ENCODE measurements at places on chromosomes 6 and 20.

- DNase-seq, result no peak
Observed at GRCh38 chr20:14717134-14717999, 380.0 kb upstream of the FLRT3 start.

- no peak for DNase-seq
Observed at GRCh38 chr6:163159689-163160088, 254.8 kb upstream of the QKI start.

- DNase-seq, result no peak
Observed at GRCh38 chr20:62195075-62195405, 12.2 kb downstream of the MTG2 start.

DNA sequence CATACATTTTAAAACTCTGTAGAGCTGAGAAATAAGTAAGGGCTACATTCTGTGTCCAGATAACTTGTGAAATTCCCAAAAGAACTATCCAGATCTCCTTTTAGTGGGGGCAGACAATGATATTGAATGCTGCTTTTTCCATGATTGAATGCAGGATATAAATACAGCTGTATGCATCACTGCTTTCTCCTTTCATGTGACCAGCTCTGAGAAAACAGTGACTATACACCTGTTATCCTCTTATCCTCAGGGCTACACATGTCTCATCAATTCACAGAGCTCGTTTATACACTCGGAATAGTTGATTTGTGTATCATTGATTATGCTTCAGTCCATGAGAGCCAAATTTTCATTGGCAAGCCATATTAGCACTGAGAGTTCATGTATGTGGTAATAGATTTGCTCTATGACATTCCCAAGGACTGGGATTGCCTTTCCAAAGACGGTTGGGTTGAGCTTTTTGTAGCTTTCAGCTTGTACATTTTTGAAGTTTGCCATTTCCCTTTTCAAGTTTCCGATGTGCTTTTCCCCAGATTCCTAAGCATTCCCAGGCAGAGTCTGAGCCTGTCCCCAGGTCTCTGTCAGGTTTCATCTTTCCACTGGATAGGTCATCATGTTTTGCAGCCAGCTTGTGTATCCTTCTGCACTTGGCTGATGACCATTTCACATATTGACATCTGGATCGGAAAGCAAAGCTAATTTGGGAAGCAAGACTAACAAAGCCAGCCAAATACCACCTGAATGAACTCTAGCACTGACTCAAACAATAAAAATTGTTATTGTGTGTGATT lies 97.7 kb downstream of the RFX6 start:
- no peak for DNase-seq

DNA sequence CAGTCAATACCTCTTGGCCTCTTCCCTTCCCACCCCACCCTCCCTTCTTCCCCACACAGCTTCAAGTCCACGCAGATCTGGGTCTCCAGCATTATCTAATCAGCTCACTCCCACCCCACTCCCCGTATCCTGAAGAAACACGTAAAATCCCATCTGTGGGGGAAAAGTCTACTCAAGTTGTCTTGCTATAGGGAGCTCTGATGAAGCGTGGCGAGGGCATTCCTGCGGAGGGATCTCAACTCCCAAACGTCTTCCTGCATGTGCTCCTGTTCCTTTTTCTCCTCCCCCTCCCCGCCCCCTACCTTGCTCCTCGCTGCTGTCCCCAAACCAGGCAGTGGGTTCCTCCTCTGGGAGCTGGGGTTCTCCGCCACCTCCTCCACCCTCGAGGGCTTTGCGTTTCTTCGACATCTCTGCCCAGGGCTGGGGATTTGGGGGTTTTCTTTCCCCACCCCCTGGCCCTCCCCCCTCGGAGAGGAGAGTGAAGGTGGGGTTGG lies 181.8 kb downstream of the TBXT start:
- no peak for DNase-seq

DNA sequence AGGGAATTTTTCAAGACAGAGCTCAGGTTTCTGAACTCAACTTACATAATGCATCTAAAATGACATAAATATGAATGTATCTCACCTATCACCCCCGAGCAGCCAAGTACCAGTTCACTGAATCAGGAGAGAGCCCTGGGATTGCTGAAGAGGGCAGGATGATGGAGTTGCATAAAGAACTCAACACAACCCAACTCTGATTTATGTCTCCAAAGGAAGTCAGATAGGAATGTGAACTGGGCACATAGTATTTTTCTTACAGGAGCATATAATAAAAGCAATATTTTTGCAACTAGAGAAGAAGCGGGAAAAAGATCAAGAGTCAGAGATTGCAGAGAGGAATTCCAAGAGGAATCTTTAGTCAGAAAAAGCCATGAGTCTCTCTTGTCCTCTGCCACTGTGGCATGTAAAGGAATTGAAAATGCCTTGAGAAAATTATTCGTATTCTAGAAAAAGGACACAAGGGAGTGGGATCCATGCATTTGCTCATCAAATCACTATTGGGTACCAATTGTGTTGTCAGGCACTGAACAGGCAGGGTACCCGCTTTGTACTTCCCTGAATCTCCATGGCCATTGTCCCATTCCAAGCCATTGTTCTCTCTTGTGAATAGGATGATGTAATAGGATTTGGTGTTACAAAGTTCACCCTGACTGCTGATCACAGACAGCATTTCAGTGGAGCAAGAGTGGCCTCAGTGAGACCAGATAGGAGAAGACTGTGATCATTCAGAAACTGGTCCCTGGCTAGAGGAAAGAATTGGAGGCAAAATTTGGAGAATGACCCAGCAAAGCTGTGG lies 16.3 kb downstream of the RIN2 start:
- no peak for DNase-seq

DNA sequence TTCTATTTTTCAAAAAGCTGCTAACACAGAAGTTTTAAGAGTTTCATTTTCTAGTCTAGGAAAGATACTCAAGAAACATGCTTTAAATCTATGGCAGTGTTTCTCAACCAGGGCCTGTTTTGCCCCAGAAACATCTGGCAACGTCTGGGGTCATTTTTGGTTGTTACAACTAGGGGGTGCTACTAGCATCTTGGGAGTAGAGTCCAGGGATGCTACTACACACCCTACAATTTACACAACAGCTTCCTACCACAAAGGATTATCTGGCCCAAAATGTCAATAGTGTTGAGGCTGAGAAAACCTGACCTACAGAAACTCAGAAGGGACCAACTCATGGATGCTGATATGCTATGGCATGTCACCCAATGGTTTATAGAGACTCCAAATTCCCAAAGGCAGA lies 24.4 kb downstream of the SERAC1 start:
- no peak for DNase-seq

GRCh38 chr20:33963751-33964150 lies 30.0 kb upstream of the RALY start:
- no peak for DNase-seq

DNA sequence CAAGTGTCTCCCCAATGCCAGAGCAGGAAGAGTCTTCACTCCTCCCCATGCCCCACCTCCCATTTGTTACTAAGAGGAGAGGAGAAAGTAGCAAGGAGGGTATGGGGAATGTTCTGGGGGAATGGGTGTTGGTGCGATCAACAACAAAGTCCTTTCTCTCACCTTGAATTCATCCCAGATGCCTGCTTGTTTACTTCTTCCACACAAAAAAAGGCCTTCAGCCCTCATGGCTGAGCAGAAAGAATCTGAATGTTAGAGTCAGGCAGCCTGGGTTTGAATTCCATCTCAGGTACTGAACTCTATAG lies 9.9 kb downstream of the MOG start:
- no peak for DNase-seq

DNA sequence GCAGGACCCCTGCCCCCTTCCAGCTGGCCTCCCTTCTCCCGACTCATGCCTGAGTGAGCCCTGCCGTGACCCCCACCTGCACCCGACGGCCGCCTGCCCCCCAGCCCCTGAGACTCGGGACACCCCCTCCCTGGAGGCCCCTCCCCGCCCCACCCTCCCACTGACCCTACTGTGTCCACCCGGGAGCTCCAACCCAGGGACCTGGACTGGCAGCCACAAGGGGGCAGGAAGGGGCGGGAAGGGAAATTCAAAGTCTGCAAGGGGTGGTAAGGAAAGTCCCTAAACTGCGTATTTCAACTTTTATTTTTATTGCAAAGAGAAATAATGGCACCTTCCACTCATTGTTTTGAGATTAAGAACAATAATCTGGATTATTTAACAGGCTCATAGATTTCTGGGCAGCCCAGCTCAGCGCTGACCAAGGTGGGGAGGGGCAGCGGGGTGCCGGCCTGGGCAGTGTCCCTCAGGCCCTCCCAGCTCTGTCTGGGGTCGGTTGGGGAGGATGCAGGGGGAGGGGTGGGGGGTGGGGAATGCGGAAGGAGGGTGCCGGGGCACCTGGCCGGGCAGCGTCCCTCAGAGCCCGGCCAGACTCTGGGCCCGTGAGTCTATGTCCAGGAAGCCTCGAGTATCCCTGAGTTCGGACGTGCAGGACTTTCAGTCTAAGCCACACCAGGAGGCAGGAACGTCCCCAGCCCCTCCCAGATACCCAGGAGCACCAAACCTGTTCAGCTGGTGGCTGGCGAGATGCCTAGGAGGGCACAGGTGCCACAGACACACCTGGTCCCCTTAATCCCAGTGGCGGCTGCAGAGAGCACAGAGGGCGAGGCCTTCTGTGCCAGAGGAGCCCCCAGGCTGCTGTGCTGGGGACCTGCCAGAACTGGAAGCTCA lies 1.3 kb upstream of the PTK6 start:
- DNase-seq, result no peak

DNA sequence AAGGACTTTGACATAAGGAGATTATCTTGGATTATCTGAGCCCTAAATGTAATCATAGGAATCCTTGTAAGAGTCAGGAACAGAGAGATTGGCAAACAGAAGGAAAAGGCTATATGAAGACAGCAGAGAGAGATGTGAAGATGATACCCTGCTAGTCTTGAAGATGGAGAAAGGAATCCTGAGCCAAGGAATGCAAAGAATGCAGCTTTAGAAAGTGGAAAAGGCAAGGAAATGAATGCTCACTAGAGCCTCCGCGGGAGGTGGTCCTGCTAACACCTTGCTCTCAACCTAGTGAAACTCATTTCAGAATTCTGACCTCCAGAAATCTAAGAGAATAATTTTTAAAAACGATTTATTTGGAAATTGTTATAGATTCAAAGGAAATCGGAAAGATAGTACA lies 117.1 kb downstream of the TBXT start:
- DNase-seq, result no peak

GRCh38 chr6:121405306-121405705 lies 30.1 kb upstream of the GJA1 start:
- DNase-seq, result no peak

DNA sequence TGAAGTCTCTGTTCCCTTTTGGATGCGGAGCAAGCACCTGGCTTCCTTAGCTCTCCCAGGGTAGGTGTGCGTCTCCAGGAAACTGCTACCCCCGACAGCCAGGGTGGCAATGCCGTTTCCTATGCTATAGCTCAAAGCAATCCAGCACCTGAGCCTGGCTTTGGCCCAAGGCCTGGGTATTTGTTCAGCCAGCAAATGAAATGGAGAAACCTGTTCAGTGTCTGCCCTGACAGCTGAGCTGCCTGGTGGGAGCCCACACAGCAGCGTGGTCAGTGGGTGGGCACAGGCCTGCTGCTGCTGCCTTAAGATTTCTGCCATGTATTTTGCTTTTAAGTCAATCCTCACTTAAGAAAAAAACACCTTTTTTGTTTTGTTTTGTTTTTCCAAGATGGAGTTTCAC lies 13.7 kb downstream of the SPATA2 start:
- no peak for DNase-seq

- DNase-seq, result no peak
Observed at GRCh38 chr6:77740380-77740779, 87.5 kb downstream of the MEI4 start.

DNA sequence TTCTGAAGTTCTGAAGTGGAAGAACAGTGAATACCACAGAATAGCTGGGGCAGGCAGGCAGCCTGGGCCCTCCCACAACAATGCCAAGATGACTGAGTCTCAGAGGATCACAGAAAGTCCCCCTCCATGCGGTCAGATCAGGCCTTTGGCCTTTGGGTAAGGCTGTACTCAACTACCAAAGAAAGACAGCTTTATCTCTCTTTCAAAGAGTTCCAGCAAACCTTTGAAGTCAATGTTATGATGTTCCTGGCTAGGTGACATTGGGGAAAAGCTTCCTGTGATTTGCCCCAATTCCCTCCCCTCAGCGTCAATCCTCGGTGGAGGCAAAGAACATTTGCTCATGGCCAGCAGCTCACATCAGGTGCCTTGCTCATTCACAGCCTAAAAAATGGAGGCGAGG lies 10.7 kb upstream of the FBXO9 start:
- DNase-seq, result no peak

GRCh38 chr20:54995011-54995410 lies 519.6 kb downstream of the DOK5 start:
- no peak for DNase-seq

GRCh38 chr6:79455446-79455845 lies 81.8 kb downstream of the LCA5 start:
- no peak for DNase-seq

DNA sequence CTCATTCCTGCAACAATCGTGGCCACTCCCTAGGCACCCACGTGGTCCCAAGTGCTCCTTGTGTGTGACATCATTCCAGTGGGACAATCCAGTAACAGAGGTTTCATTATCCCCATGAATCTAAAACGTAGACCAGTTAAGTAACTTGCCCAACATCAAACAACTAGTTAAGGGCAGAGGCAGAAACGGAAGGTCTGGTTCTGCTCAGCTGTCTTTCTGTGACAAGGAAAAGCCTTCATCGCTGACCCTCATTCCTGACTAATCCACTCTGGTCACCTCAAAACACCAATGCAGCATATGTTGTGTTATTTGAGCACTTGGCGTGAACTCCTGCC lies 261.4 kb upstream of the JARID2 start:
- no peak for DNase-seq

DNA sequence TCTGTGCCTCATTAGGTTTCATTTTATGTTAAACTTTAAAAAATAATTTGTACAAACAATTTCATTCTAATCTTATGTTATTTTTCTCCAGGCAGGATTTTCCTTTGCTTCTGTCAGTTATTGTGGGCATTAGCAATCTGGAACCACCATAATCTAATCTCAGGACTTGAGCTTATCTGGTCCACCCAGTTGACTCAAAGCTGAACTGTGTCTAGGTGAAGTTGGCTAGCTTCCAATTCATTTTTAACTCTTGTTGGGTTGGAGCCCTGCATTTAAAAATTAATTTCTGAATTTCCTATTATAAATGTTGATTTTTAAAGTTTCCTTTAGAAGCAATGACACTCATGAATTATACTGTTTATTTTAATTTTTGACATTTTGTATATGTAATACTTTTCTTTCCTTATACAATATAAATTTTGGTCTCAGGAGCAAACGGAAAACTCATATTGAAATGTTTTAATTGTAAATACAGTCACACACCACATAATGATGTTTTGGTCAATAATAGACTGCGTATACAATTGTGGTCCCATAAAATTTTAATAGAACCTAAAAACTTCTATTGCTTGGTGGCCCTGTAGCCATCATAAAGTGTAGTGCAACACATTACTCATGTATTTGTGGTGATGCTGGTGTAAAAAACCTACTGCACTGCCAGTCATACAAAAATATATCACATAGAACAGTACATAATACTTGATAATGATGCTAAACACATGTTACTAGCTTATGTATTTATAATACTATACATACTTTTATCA lies 121.3 kb downstream of the CLVS2 start:
- no peak for DNase-seq

All from activated effector memory CD4-positive, alpha-beta T cell treated with Interleukin-2 at 50 U/mL for 16 hours (primary cell).